Activated CD4-positive, alpha-beta T cell treated with anti-CD3 and anti-CD28 coated beads, Interleukin-2, Interleukin-4, amounts not matched to agents 100 ng/mL and 50 ng/mL, durations not matched to agents 16 hours and 8 hours (primary cell): ENCODE measurements at places on chromosomes 6 and 20.

DNA sequence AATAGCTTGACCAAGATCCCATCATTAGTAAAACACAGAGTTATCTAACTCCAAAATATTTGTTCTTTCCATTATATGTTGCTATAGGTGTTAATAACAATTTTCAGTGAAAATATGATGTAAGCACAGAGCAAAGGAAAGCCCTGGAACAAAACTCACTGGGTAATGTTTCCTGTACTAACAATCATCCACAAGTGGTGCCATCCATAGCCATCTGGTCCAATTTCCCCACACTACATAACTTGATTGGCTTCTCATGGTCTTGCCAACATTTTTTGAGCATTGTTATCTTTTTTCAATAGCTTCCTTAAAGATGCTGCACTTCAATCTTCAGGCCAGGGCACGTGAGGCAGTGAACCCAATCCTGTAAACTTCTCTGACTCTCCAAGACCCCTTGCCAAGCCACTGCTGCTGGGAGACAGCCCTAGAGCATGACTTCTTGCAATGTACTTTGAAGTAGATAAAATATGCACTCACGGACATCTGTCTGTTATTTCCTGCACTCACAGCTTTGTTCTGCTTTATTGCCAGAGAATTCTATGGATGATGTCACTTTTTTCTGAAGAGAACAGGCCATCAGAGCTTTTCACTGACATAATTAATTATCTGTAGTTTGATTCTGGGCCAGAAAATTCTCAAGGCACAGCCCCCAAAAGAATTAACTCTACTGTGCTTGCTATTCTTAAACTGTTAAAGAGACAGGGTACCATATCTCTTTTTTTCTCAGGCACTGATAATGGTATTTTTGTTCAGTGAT, 97.5 kb upstream of the TMEM30A start:
- DNase-seq = no peak

GRCh38 chr6:142322504-142323198, 20.8 kb downstream of the ADGRG6 start:
- no peak for DNase-seq

DNA sequence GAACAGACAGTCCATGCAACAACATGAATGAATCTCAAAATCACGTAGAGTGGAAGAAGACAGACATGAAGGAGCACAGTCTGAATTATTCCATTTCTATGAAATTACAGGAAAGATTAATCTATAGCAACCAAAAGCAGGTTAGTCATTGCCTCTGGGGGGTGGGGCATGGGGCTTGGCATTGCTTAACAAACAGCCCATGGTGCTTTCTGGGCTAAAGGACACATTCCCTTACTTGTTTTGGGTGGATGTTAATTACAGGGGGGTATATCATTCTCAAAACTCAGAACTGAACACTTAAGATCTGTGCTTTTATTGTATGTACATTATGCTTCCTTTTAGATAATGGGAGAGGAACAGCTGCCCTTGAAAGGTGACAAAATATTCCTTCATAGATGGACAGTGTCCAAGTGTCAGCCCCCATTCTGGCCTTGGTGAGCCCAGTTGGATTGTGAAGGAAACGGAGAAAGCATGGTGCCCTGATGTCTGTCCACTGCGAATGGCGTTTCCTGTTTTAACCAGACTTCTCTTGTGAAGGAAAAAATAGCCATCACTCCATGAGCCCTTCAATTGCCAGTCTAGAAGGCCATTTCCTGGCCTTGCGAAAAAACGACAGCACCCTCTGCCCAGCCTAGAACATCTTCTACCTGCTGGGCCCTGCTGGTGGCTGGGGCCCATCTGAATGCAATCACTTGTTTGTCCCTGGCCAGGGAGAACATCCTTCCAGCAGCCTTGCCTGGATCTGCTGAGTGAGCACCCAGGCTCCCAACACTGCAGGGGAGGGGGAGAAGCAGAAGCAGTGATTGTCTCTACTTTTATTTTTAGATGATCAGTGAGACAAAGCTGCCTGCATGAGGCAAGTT, 179.7 kb downstream of the BCAS1 start:
- no peak for DNase-seq

GRCh38 chr6:87155842-87156815, 764 bp downstream of the ZNF292 start:
- peak; percentile 40 for DNase-seq

- DNase-seq = no peak
Measured at GRCh38 chr6:83097204-83097603, 29.7 kb downstream of the DOP1A start.

- DNase-seq = no peak
Measured at GRCh38 chr20:32535316-32535952, 49.7 kb downstream of the NOL4L start.

DNA sequence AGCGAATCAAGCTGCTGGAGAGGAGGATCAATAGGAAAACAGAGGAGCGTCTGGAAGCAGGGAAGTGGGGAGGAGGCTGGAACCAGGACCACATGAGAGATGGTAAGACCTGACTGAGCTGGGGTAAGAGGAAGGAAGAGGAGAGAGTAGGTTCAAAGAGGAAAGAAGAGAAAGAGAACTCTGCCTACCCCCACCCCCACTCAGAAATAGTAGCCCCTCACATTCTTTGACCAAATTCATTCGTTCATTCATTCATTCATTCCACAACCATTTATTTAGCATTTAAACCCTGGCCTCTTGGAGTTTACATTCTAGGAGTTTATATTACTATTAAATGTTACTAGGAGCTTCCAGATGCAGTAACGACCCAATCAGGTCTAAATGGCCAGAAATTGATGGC, 15.8 kb upstream of the HCK start:
- DNase-seq = no peak

DNA sequence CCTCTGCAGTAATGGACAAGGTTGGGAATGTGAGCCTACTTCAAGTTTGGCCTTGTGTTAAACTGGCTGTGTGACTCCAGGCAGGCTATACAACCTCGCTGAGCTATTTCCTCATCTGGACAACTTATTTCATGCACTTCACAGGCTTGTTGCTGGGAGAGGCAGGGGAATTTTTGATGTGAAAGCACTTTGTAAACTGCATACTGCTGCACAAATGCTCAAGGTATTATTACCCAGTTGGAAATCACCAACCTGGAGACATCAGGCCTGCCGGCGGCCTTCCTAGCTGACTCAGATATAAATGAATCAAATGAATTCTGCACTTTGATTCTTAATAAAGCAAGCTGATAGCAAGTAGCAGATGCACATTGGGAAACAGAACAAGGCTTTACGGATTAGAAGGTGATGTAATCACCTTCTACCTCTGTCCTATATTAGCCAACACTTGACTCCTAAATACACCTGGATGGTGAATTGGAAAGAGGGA, 10.1 kb downstream of the JARID2 start:
- no peak for DNase-seq

DNA sequence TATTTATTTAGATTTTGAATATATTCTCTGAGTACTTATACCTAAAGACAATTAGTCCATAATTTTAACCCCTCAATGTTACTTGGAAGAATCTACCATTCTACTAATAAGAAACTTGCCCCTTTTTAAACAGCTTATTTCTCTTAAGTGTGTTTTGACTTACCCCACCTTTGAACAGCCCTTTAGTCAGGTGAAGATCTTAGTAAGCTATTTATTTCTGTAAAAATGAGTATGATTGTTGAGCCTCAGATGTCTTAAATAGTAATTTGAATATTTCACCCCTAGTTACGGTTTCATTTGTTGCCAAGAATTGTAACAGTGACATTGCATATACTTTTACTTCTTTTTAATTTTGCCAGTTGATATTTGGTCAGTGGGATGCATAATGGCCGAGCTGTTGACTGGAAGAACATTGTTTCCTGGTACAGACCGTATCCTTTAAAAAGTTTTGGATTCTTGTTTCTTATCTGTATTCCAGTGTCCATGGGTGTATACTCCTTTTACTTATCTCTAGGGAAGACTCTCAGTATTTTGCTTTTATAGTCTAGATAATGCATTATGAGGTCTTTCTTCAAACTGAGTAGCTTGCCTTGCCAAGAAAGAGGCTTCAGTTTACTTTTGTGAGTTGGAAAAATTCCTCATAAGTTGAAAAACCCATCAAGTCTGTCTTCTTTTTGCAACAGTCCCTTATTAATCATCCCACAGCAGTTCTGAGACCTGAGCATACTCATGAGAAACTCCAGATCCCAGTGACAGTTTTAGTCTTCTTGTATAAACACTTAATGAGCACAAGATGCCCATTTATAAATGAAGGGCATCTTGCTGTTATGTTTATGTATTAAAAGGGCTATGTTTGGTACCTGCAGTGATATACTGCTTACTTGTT, 48.8 kb downstream of the MAPK14 start:
- DNase-seq = no peak

GRCh38 chr6:56657354-56657753, 14.7 kb upstream of the DST start:
- no peak for DNase-seq

GRCh38 chr6:24460966-24461365, 28.4 kb downstream of the GPLD1 start:
- no peak for DNase-seq

DNA sequence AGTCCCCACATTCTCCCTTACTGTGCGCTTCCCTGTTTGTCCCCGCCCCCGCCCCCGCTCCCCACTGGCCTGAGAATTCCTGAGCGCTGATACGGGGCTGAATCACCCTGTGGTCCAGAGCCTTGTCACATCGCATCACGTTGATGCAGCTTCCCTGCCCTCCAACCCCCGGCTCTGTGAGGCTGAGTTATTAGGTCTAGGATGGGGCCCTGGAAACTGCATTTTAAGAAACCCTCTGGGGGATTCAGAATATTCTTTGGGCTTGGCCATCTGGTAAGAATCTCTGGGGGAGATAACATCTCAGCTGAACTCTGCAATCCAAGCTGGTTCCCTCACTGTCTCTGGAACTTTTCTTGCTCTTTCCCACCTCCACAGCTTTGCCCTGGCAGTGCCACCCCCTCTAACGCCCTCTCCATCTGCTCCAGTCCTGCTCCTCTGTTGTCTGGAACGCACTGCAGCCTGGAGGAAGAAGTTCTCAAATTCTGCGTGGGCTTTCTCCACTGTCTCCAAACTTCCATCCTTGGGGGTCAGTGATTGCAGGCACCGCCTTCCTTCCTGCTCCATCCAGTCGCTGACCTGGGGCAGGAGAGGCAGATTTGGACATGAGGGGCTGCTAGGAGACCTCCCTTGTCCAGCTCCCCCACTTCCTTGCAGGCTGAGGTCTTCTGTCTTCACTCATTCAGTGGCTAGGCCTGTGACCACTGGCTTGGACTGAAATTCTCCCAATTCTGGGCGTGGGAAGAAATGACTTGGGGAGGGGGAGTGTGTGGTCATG, 42.6 kb downstream of the KIAA1755 start:
- no peak for DNase-seq

- DNase-seq = peak; percentile 13
Measured at GRCh38 chr6:143694560-143694959, 16.8 kb downstream of the PHACTR2 start.

DNA sequence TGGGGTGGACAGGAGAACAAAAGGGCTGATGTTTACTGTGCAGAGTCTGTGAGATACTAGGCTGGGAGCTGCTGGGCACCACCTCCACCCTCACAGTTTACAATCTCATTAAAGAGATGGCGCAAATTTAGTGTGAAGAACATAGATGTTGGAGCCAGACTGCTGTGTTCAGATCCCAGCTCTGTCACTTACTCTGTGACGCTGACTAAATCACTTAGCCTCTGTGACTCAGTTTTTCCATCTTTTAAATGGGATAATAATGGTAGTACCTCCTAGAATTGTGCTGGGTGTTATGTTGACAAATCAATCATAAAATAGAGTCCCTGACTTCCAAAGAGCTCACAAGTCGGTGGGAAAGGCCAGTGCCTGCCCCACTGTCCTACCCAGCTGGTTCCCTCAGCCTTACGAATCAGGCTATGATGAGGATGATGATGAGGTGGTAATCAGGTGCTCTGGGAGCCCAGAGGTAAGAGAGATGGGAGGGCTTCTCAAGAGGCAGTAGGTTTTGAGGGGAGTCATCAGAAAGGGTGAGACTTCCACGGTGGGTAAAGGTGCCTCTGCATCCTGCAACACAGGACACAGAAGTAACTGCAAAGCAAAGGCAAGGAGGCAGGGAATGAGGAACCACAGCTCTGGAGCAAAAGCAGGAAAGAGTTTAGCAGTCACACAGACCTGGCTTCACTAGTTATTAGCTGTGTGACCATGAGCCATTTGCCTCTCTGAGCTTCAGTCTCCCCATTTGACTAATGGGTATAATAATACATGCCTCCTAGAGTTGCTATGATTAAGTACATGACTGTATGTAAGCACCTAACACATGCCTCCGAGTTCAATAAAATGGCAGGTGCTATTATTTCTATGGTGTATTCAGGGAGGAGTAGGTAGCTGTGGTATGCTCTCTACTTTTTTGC, 8.9 kb downstream of the FYN start:
- no peak for DNase-seq

GRCh38 chr6:151325075-151326050, 66.0 kb downstream of the ZBTB2 start:
- no peak for DNase-seq

GRCh38 chr6:159615918-159616317, 77.1 kb downstream of the SOD2 start:
- no peak for DNase-seq

DNA sequence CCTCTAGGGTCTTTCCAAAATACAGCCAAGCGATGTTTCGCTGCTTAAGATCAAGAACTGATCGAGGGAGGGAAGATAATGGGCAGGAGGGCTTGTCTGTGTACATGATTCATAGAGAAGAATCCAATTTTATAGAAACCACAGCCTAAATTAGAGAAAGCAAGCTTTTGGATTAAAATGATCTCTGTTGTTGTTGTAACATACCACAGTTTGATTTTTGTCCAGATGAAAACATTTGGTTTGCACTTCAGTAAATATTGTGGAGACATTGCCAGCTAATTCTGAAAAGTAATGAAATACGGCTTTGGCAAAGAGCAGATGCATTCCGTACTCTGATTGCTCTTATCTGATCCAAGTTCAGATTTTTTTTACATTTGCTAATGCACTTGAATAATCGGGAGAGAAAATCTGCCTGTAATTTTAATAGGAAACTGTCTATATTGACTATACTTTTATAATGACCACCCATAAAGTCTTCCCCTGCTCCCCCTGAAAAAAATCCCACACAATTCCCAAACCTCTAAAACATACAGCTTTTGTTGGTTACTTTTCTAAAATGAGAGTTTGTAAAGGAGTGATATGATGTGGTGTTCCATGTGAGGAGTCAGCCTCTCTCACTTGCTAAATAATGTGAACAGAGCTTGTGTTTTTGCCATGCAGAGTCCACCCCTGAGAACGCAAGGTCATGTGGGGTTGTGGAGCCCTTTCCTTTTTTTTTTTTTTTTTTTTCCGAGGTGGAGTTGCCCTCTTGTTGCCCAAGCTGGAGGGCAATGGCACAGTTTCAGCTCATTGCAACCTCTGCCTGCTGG, 199.9 kb downstream of the DTNBP1 start:
- DNase-seq = no peak

- no peak for DNase-seq
Measured at GRCh38 chr20:59903621-59904020, 29.8 kb downstream of the SYCP2 start.

DNA sequence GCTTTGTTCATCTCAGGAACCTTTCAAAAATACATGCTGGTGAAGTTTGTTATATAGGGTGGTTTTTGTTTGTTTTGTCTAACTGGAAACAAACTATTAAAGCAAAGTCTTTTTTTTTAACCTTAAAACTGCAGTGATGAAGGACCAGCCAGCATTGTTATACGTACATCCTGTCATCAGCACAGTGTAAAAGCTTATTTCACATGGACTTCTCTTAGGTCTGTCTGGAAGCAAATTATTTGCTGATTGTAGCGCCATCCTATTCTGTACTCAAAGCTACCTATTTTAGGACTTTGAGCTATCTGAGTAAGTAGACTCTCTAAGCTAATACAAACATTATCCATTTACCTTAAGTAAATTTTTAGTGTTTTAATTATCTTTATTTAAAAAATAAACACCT, 61.7 kb downstream of the SNX9 start:
- DNase-seq = no peak

- DNase-seq = no peak
Measured at GRCh38 chr6:88403486-88403885, 237.3 kb upstream of the CNR1 start.
